T-helper 1 cell (primary cell): ENCODE measurements at places on chromosomes 6 and 20.

- DNase-seq = no peak
Observed at GRCh38 chr6:163152701-163153100, 261.8 kb upstream of the QKI start.

DNA sequence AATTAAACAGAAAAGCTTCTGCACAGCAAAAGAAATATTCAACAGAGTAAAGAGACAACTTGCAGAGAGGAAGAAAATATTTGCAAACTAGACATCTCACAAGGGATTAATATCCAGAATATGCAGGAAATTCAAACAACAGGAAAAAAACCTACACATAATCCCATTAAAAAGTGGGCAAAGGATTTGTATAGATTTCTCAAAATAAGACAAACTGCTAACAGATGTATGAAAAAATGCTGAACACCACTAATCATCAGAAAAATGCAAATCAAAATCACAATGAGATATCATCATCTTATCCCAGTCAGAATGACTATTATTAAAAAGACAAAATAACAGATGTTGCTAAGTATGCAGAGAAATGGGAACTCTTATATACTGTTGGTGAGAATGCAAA is 129.6 kb downstream of the SYNDIG1 start:
- DNase-seq = no peak

GRCh38 chr20:16955462-16955861 is 207.3 kb downstream of the OTOR start:
- DNase-seq = no peak

GRCh38 chr6:84522135-84522549 is 242.3 kb downstream of the TBX18 start:
- DNase-seq = no peak

GRCh38 chr6:149428606-149429005 is 28.5 kb downstream of the SUMO4 start:
- no peak for DNase-seq

- no peak for DNase-seq
Observed at GRCh38 chr20:4069751-4070150, 54.4 kb upstream of the RNF24 start.

DNA sequence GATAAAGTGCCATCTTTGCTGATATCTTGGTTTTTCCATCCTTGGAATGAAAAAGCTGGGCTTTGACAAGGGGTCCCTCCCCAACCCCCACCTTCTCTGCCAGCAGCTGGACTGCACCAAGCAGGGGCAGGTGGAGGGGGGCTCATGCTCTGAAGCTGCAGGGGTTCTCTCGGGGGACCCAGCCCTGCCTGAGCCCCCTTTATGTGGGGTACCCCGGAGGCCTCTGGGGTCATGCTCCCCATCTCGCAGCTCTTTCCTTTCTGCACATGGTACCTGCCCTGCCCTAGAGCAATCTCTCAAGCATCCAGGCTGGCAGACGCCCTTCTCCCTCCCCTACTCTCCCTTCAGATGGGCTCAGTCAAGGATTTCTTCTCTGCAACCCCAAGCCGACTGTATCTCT is 146.7 kb upstream of the PTPN1 start:
- DNase-seq = no peak

GRCh38 chr6:37115236-37115895 is 54.6 kb upstream of the PIM1 start:
- no peak for DNase-seq

DNA sequence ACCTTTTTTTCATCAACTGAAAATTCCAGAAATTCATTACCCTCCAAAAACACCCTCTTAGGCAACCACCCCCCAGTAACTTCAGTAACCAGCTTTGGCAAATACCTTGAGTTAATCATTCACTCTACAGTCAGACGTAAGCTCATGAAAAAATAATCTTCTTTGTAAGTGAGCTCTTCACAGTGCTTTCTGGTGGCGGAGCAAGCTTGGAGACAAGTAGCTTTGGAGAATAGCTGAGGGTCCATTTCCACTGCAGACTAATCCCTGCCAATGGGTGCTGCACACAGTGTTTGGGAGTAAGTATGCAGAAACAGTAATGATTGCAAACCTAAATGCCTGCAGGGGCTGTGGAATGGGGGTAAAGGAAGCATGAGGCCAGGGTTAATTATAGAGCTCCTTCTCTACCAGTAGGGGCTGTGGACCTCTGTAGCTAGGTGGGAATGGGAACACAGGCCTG is 56.8 kb upstream of the HINT3 start:
- DNase-seq = no peak

DNA sequence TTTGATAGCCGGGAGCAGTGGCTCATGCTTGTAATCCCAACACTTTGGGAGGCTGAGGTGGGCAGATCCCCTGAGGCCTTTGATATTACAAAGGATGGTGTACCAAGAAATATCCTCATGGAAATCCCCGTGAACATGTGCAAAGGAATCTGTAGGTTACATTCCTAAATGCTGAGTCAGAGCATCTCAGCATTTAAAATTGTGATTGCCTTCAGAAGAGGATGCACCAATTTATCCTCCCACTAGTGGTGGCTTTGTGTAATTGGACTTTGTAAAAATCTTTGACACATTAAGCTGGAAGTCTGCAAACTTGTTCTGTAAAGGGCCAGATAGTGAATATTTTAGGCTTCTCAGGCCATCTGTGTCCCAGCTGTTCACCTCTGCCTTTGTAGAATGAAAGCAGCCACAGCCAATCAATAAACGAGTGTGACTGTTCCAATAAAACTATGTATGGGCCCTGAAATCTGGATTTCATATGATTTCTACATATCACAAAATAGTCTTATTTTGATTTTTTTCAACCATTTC is 11.8 kb downstream of the TMEM14B start:
- no peak for DNase-seq

DNA sequence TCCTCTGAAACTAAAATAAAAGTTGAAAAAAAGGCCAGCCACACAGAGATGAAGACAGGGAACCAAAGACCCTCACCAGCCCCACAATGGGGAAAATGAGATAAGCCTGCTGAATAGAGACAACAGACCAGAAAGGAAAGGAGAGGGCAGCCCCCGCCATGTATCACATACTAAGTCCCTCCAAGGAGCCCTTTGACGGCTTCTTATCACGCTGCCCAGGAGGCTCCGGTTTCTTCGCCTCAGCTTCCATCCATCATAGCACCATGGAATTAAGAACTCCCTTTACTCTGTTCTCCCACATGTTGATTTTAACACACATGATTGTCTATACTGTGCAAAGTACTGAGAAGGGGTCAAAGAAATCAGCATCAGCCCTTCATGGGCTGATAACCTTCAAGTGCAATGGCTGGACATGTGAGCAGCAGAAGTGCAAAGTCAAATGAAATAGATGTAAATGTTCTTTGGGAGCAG is 54.9 kb downstream of the MAP3K5 start:
- DNase-seq = no peak

DNA sequence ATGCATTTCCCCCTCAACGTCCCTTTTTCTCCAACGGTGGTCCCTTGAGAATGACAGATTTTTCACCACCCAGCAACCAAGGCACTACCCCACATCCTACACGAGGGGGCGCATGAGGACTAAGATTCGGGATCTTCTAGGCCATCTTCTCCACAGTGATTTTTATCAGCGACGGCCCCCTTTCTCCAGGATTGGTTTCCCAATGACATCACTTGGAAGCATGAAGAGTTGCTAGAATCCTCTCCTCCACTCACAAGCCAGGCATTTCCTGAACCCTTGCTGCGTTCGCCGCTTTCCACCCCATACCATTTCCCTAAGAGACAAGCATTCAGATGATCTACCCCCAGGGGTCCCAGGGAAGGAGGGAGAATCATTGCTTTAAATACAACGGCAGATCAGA is 252.0 kb downstream of the HIVEP2 start:
- DNase-seq = peak; percentile 42

DNA sequence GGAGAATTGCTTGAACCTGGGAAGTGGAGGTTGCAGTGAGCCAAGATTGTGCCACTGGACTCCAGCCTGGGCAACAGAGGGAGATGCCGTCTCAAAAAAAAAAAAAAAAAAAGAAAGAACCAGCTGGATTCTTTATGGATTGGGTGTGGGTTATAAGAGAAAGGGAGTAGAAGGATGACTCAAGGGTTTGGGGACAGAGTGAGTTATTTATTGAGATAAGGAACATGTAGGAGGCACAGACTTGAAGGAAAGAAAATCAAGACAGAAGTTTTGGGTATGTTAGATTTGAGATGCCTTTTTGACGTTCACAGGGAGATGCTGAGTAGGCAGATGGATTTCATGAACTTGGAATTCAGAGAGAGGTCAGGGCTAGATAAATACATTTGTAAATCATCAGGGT is 47.6 kb downstream of the KIZ start:
- no peak for DNase-seq

- DNase-seq = no peak
Observed at GRCh38 chr6:132969196-132969595, 154.8 kb downstream of the RPS12 start.

DNA sequence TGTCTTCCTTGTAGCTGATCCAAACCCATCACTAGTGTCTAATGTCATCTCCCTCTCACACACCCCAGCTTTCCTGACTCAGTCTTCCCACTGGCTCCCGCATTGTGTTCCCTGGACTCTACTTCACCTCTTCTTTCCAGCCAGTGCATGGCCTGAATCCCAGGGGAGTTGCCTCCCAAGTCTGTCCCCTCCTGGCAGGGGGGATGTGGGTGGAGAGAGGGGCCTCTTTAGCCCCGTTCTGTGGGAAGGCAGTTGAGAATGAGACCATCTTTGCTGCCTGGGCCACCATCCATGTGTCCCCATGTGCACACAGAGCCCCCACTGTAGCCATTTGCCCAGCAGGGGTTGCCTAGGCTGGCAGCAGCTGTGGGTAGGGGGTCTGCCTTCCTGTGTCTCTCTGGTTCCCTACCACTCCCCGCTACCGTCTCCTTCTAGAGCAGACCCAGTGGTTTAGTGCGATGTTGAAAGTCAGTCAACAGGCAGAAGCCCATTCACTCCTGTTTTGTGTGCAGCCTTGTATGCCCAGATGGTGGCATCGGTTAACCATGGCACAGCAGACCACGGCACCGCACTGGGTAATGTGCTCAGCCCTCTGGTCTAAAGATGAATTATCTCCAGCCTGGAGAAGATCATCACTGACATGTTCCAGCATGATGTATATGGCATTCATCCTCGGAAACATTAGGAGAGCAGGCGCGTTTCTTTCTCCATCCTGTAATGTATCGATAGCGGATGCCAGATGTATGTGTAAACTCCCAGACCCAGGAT is 178.8 kb upstream of the SNX9 start:
- no peak for DNase-seq

DNA sequence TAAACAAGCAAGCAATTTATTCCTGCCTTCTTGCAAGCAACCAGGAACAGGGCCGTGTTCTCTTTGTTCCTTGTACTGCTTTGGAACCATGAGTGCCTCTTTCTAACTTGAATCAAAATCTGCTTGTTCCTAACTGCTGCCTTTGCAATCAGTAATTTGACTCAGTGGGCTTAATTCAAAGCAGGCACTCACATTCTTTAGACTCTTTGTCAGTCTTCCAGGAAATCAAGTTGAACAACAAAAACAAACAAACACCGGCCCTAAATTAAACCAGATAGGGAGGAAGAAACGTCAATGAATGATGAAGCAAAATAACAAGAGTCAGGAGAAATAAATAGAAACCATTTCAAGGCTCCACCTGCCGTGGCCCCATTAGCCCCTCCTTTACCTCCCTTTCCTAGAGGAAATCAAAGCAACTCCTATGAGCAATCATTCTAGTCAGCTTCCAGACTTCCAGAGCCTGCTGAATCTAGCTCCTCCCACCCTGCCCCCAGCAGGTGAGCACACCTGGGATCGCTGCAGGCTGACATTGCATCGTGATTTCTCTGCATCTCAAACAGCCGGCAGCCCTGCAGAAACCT is 582.2 kb upstream of the FLRT3 start:
- DNase-seq = no peak

DNA sequence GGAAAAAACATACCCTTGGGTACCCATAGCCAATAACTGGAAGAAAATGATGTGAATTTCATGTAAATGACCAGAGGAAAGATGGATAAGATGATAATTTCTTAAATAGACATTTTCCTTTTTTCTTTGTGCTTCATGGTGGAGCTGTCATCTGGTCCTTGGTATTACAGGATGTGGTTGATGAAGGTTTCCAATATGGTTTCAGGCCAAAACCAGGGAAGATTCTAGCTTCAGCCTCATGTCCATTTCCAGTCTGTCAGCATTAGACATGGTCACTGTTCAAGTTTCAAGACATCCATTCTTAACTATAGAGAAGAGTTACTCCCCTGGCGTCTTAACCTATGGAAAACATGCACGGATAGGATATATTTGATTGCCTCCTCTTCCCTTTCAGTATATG is 63.6 kb downstream of the SSR1 start:
- DNase-seq = no peak

GRCh38 chr6:26054781-26055718 is 32.2 kb upstream of the HFE start:
- DNase-seq = peak; percentile 88

DNA sequence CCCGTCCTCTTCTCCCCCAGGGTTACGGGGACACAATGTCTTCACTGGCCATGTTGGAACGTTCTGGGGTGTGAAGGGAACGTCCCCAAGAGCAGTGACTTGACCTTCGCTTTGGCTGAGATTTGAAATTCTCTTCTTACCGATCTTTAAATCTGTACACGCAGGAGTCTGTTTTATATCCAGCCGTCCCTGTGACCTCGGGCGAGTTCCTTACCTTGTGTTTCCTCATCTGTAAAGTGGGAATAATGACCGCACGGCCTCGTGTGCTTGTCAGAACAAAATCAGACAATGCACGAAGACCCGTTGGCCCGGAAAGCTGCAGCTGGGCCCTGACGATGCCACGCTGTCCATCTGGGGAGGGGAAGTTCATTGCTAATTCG is 454.3 kb downstream of the PREX1 start:
- DNase-seq = no peak

- DNase-seq = peak; percentile 90
Observed at GRCh38 chr20:10511509-10512251, 76.6 kb downstream of the SLX4IP start.

DNA sequence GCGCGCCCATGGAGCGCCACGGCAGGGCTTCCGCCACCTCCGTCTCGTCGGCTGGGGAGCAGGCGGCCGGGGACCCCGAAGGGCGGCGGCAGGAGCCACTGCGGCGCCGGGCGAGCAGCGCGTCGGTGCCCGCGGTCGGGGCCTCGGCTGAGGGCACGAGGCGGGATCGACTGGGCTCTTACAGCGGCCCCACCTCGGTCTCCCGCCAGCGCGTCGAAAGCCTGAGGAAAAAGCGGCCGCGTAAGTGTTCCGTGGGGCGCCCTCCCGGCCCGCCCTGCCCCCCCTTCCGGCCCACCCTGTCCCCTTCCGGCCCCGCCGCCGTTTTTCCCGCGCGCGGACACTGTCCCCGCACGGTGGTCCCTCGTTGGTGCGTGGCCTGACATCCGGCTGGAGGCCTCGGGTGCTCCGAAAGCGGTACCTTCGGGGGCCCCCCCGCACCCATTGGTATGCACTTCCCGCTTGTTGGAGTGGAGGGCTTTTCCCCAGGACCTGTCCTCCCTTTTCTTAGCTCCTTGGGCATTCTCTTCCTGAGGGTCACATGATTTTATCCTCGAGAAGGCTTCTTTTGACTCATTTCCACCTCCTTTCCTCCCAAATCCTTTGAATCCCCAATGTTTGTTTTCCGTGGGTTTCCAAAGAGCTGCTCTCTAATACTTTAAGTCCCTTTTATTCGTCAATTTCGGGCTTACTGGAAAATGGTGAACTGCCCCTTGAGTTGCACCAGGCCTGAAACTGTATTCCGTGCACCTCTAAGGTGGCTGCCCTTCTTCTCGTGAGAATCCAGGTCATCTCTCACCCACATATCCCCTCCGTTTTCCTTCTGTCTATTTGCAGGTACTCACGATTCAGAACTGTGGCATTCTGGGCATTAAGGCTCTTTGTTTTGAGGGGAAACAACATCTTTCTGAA is 556 bp downstream of the PANK2 start:
- DNase-seq = peak; percentile 23
